ENCODE measurements at places on chromosomes 6 and 20.
A peak's percentile ranks its signal among the peaks of the same experiment; 100 is the strongest.

DNA sequence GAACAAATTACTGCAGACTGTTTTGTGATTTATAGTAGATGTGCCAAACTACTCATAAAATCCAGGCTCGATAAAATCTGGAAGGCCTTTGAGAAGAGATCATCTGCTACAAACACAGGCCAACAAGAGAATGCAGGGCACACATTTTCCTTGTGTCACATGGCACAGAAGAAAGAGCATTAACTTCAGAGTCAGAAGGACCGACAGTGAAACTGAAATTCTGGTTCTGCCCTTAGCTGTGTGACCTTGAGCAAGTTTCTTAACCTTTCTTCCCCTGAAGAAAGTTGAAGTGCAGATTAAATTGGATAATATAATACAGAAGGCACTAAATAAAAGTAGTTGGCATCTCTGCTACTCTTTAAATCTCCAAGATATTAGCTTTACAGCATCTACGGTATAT lies 338.4 kb upstream of the IRAK1BP1 start:
- no peak for DNase-seq

GRCh38 chr6:39343396-39343870 lies 20.9 kb upstream of the KCNK16 start:
- no peak for DNase-seq

GRCh38 chr6:154579046-154579445 lies 68.6 kb upstream of the CNKSR3 start:
- no peak for DNase-seq

DNA sequence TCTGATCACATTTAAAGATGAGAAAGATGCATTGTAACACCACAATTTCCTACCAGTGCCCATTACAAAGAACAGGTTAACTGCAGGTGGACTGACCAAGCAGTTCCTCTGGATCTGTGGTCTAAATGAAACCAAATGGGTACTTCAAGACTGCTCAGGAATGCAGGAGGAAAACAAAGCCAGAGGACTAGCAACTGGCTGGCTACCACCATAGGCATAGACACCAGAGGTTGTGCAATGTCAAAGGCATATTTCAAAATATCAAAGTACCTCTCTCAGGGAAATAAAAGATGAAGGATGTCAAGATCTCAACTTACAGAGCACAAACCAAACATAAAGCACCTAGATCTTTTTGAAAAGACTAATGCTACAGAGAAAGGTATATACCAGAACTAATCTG lies 65.5 kb downstream of the GMDS start:
- no peak for DNase-seq

DNA sequence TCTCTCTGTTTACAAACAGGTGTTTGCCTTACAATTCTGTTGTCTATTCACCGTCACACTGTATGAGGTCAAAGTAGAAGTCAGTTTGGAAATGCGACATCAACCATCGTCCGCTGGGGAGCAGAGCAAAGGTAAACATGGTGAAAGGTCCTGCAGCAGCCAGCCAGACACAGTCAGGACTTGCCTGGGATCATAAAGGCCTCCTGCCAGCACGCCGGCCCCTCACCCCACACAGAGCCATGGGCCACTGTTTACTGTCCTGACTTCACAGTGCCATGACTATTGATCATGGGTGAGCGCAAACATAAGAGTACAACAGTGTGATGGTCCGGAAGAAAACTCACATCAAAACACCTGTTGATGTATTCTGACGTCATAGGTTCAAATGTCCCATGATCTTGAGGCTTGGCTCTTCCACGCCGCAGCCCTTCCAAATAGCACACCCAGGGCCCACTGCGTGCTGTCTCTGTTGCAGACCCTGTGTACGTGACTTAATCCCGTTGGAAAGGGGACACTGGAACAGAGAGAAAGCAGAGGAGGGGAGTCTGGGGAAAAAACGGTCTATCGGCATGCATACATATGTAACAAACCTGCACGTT lies 16.9 kb upstream of the PPP1R3G start:
- no peak for DNase-seq

- DNase-seq, result no peak
These were observed 4.5 kb downstream of the SOX12 start for GRCh38 chr20:329851-330232.

DNA sequence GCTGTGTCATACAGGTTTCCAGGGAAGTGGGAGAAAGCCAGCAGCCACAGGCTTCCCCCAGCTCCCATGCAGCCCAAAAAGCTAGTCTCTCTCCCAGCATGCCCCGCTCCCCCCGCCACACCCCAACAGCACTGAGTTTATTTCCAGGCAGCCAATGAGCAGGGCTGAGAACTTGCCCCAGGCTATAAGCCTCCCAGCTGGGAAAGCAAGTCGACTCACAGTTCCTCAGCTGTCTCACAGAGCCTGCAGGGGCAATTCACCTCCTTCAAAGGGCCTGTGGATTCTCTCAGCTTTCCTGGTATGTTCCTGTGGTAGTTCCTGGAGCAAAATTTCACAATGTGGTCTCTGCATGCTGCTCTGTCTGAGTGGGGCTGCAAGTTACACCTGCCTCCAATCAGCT lies 34.2 kb downstream of the PAX1 start:
- no peak for DNase-seq

GRCh38 chr6:111880181-111880888 lies 7.1 kb upstream of the FYN start:
- peak; percentile 4 for DNase-seq

DNA sequence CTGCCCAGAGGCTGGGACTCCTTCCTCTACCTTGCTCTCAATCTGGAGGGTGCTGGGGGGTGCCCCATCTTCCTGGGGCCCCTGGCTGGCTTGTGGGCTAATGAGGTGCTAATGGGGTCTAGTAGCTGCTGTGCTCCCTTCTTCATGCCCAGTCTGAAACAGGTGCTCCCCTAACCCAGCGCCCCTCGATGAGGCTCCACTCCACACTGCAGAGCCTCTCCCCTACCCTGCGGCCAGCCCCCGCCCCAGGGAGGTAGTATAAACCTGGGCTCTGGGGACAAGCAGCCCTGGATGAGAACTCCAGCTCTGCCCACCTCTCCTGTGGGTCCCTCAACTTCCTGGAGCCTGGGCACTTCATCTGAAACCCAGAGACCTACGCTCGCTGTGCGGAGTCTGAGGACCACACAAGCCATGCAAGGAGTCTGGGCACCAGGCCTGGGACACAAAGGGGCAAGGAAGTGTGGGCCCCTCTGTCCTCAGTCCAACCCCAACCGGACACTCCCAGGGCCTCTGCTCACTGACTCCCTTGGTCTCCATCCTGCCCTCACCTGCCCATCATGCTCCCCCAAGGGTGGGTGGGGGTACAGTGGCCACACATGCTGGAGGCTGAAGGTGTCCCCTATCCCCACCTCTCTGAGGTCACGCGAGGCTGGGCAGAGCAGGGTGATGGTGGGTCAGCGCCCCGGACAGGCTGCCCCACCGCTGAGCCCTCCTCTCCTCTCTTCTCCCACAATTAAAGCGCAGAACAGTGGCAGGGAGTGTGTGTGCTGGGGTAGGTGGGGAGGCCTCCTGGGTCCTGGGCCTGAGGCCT lies 6.1 kb downstream of the RPL10A start:
- DNase-seq, result no peak

DNA sequence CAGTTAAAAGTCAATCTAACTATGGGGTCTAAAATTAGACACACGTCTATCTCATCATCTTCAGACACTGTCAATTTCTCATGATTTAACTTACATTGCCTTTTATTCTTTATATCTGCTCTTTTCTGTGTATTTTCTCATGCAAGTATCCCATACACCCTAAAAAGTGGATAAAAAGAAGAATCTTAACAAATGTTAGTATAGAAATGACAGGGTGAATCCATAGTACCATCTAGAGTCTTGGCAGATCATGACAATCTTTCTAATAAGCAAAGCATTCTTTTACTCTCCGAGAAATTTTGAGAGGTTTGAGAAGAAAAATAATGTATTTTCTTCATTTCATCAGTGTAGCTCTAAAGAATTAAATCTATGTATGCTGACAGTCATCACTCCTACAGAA lies 382.7 kb downstream of the C6orf118 start:
- DNase-seq, result no peak

DNA sequence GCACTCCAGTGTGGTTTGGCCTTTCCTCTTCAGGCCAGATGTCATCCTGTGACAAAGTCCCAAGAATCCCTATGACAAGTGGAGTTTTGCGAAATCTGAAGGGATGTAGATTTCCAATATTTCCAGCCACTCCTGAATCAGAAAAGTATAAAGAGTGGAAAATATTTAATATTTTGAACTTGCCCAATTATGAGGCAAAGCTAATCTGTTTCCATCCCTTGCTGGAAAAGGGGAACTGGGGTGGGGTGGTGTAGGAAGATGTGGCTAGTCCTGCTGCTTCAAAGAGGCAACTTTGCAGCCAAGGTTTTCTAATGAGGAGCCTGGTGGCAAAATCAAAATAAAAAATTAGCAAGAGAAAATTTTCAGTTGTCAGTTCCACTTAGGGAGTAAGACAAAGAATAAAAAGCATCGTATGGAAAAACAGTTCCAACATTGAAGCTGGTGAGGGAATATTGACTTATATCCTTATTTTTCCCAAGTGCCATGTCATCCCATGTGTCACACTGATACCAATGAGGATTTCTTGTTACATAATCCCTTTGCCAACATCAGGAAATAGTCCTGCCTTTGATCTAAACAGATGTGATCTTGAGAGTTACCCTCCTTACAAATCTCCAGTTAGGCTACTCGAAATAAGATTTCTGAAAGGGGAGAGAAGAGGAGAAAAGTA lies 480.0 kb upstream of the JARID2 start:
- no peak for DNase-seq

- DNase-seq, result no peak
These were observed 243.7 kb downstream of the TFAP2C start for GRCh38 chr20:56872620-56873458.

DNA sequence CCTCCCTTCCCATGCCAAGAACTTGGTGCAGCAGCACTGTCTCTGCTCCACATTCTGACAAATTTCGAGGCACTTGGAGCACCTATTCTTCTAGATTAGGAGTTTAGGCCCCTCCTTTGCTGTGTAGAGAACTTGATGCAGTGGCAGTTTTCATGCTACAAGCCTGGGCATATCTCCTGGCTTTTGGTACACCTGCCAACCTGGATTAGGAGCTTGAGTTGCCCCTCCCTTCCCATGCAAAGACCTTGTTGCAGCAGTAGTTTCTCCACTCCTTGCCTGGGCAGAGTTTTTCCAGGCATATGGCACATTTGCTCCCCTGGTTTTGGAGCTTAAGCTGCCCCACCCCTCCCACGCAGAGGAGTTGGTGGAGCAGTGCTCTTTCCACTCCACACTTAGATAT lies 956.1 kb downstream of the EYS start:
- no peak for DNase-seq

DNA sequence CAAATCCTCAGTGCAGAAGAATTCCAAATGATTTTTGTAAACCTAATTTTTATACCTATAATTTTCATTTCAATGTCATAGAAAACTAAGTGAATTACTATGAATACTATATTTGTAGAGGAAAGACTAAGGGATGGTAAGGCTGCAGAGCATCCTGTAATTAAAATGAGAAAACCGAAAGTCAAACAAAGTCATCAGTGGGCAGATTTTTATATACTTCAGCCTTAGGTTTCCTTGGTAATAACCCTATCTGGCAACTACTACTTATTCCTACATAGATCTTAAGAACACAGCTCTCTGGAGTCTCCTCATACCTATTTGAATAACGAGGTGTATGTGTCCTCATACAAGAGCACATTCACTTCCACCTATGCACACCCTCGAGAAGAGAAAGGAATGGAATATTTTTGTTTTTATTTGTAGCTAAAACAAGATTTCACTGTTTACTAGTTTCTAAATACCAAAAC lies 117.9 kb upstream of the SGK1 start:
- no peak for DNase-seq

DNA sequence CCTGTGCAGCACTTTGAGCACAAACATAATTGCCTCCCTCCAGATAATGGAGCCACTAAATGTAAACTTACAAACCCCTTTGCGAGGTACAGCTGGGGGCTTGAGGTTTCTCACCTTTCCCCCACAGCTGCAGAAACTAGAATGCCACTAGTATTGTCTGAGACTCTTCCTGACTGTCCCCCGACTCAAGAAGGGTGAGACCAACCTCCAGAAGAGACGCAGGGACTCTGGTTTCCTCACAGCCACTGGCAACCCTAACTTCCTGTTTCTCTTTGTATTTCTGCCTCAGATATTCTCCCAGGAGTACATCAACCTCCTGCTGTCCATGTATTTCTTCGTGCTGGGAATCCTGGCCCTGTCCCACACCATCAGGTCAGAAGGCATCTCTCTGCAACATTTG lies 23.6 kb downstream of the HM13 start:
- no peak for DNase-seq

DNA sequence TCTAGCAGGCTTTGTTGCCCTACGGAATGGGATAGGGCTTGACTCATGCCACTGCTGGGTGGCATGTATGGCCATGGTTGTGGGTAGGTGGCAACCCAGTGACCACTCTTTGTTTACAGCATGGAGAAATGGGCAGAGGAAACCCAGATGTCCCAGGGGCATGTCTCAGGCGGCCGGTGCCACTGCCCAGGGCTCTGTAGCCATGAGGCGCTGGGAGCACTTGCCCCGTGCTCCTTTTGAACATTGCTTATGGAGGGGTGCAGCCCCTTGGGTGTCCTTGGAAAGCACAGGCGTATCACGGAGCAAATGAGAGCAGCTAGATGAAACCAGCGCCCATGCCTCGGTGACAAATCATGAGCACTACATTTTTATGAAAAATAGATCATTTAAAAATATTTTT lies 212.5 kb upstream of the ECI2 start:
- DNase-seq, result no peak

DNA sequence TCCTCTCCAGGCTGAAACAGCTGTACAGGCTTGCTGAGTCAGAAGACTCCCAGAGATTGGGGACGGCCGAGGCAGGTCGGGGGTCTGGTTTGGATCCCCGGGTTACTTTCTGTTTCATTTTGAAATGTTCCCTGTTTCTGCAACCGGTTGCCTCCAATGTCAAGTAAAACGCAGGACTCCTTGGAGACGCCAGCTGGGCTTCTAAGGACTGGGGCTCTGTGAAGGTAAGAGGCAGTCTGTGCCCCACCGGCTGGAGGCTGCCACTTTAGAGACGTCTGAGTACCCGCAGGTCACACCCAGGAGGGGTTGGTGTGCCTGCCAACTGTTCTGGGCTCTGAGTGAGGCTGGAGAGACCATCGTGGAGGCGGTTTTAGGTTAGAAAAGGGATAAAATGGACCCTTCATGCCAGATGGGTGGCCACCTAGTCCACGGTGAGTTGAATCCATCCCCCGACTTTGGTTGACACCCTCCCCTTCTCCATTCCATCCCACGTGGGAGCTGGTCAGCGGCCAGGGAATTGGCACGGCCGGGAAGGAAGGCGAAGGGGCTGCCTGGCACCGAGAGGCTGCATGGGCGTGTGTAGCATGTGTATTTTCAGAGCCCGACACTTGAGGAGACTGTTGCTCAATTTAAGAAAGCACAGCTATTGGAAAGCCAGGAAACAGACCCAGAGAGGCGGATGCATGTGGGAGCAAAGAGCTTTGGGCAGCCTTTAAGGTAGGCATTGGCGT lies 240.9 kb downstream of the PHACTR1 start:
- no peak for DNase-seq
